Right forelimb (tissue), 1 donor: ENCODE measurements at places on chromosomes 12 and 14.

DNA sequence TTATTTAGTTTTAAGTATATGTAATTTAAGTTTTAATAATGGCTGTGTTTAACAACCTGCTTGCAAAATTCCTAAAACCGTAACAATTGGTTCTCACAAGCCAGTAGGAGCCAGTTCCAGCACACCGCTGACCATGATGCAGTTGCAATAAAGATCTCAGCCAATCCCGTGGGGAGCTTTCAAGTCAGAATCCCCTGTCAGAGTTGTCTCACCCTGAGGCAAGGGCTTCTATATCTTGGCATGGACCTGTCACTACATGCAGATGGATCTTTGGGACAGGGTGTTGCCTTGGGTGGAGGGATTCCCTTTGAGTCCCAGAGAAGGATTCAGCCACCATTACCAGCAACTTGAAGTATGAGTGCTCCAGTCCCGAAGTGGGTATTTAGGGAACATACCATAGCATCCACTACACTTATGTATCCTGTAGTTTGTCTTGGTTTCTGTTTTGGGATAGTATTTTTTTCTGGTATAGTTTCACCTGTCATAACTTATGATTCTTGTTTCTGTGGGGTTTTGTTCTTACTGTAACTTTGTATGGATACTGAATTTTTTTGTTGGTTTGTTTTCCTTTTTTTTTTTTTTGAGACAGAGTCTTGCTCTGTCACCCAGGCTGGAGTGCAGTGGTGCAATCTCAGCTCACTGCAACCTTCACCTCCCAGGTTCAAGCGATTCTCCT, 30.1 kb upstream of the LIMA1 start:
- DNase-seq = no peak

- DNase-seq = peak; percentile 96
Measured at GRCh38 chr14:76812422-76813383, at the start of gene ANGEL1. ANGEL1 (minus strand) TSS chr14:76812882; CDS start chr14:76812827, 55 bp downstream.

DNA sequence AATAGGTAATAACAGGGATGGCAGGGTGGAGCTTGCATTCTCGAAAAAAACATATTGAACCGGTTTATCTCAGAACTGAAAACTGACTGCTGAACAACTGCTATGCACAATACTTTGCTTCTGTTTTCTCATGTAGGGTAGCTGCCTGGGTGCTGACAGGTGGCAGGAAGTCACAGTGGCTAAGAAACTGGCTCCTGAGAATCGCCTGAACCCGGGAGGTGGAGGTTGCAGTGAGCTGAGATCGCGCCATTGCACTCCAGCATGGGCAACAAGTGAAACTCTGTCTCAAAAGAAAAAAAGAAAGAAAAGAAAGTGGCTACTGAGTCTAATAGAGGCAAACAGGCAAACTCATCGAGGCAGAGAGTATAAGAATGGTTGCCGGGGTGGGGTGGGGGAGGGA, 113.1 kb downstream of the CCDC60 start:
- DNase-seq = no peak

GRCh38 chr12:85036234-85036707, at the start of the genes LRRIQ1 and TSPAN19:
LRRIQ1 (plus strand) TSS chr12:85036351; CDS start chr12:85038177, 1,826 bp downstream.
TSPAN19 (minus strand) TSS chr12:85036277; CDS start chr12:85029946, 6,331 bp downstream.
- peak; percentile 79 for DNase-seq

GRCh38 chr12:59890896-59891579, 295.2 kb downstream of the SLC16A7 start:
- no peak for DNase-seq

- DNase-seq = peak; percentile 58
Measured at GRCh38 chr14:52314595-52315354, 663 bp downstream of the PTGER2 start.

GRCh38 chr12:95218150-95219133, 835 bp downstream of the VEZT start:
- DNase-seq = peak; percentile 57

GRCh38 chr12:7991535-7991934, 41.0 kb upstream of the FOXJ2 start:
- DNase-seq = no peak

DNA sequence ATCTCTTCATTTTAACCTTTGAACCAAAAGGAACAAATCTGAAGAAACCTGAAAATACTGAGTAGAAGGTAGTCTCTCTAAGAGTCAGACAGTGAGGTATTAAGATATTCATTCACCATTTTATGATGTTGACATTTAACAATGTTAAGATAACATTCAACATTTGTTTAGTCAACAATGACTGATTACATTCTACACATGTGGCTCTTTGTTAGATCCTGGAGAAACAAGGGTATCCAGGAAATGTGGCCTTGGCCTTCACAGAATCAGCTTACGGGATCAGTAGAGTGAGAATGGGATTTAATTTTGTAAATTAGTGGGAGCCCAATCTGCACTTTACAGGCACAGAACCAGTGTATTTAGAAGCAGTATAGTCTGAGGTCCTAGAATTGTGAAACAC, 355.5 kb downstream of the KCNH5 start:
- DNase-seq = no peak

GRCh38 chr14:52032204-52032801, 36.6 kb downstream of the NID2 start:
- DNase-seq = no peak

GRCh38 chr12:123512838-123513665, 20.5 kb downstream of the RILPL1 start:
- DNase-seq = no peak

GRCh38 chr12:1576410-1577241, 17.8 kb downstream of the FBXL14 start:
- no peak for DNase-seq

GRCh38 chr14:100767003-100767787, 40.5 kb downstream of the DLK1 start:
- no peak for DNase-seq

GRCh38 chr14:93734086-93734822, 54.0 kb downstream of the PRIMA1 start:
- DNase-seq = no peak

DNA sequence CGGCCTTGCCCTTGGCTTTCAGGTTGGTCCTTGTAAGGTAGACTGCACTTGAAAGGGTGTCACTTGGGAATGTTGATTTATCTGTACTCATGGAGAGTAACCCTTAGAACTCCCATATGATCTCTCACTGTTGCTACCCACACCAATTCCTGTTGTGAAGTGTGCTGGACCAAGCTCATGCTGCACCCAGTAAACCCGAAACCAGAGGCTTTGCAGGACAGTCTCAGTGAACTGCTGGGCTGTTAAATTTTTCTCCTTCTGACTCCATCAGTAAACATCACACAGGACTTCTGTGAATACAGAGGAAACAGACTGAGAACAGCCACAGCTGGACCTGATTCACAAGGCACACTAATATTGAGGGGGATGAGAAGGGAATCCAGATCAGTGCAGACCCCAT, 783.0 kb downstream of the TMEM121 start:
- DNase-seq = no peak

- no peak for DNase-seq
Measured at GRCh38 chr14:102822311-102822863, 45.1 kb downstream of the TRAF3 start.

DNA sequence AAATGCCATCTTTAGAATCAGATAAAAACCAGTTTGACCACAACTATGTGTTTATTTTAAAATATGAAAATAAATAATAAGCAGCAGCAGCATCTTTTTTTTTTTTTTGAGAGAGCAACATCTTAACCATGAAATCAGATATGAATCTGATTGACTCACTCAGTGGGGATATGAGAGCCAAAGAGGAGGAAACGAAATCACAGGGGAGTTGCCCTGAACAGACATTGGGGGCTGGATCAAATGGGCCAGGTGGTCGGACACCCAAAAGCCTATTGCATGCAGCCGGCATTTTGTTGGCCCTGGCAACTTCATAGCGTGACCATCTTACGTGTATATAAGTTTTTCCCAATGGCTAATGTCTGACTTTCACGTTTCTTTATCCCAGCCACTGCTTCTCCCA, 321.1 kb downstream of the NPAS3 start:
- DNase-seq = no peak

- no peak for DNase-seq
Measured at GRCh38 chr12:49339464-49339861, 2.5 kb upstream of the C1QL4 start.

DNA sequence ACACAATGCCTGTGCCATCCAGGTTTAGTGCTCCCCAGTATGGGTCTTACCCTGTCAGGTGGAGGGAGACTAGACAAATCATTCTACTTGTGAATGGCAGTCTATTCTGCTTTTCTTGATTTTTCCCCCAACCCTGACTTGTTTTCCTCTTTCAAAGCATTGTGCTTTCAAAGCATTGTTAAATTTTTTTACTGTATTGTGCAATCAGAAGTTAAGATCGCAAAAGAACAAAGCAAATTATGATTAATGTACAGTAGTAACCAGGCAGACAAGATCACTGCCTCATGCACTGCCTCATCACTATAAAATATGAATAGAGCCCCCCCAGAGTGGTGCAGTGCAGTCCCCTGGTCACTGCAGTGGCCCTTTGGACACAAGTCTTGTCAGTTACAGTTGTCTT, 14.1 kb downstream of the GABARAPL1 start:
- no peak for DNase-seq

DNA sequence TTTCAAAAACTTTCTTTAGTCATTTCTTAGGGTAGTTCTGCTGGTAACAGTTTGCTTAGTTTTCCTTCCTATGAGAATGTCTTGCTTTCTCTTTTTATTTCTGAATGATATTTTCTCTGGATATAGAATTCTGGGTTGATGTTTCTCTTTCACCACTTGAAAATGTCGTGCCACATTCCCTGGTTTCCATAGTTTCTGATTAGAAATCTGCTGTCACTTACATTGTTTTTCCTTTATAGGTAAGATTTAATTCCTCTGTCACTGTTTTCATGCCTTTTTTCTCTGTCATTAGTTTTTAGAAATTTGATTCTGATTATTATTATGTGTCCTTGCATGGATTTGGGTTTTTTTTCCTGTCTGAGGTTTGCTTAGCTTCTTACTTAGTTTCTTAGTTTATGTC, 77.3 kb upstream of the PCNX4 start:
- no peak for DNase-seq

DNA sequence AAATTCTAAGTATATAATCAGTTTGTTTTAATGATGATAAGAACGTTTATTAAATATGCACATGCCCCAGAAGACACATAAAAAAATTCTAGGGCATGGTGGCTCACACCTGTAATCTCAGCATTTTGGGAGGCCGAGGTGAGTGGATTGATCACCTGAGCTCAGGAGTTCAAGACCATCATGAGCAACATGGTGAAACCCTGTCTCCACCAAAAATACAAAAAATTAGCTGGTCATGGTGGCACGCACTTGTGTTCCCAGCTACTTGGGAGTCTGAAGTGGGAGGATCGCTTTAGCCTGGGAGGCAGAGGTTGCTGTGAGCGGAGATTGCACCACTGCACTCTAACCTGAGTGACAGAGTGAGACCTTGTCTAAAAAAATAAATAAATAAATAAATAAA, 4.0 kb downstream of the CD69 start:
- no peak for DNase-seq

- DNase-seq = no peak
Measured at GRCh38 chr14:76715101-76715500, 46.2 kb upstream of the VASH1 start.

DNA sequence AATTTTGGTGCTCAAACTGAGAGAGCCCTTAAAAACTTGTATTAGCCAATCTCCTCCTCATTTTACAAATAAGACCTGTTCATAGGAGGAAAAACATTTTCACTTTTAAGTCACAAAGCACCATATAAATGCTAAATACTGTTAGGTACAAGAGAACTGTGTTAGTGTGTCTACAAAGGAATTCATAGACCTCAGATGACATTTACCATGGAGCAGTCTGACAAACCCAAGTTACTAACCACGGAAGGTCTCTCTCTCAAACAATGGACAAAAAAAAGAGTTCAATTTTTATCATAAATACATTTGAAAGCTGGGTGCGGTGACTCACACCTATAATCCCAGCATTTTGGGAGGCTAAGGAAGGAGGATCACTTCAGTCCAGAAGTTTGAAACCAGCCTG, 10.0 kb downstream of the SBNO1 start:
- no peak for DNase-seq

DNA sequence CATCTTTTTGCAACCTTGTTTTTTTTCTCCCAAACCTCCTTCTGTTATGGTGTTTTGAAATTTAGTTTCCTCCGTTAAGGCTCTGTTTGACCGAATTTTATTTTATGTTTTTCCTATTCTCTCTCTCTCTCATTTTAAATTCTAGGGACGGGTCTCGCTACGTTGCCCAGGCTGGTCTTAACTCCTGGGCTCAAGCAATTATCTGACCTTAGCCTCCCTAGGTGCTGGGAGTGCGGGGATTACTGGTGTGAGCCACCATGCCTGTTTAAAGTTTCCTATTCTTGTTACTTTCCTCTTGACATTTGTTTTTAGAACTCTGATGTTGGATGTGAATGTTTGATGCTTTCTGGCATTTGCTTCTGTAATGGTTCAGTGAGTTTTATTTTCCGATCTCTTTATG, 1.0 kb downstream of the ZC3H14 start:
- no peak for DNase-seq

DNA sequence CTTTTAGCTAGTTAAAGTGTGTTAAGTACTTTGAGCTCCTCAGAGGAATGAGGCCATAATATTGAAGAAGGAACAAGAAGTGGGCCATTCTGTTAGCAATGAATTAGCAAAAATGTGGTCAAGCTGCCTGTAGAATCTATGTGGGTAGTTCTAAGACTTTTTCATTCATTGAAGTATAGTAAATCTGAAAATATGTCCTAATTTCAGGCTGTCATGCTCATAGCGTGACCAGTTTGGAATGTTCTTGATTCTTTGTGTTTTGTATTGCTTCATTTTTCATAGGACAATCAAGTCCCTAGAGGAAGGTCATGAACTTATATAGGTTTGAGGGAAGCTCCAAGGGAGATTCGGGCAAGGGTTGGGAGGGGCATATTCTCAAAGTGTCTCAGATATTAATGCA, 11.4 kb downstream of the ATP23 start:
- no peak for DNase-seq

- DNase-seq = no peak
Measured at GRCh38 chr14:77623201-77623600, 6.8 kb upstream of the SPTLC2 start.

DNA sequence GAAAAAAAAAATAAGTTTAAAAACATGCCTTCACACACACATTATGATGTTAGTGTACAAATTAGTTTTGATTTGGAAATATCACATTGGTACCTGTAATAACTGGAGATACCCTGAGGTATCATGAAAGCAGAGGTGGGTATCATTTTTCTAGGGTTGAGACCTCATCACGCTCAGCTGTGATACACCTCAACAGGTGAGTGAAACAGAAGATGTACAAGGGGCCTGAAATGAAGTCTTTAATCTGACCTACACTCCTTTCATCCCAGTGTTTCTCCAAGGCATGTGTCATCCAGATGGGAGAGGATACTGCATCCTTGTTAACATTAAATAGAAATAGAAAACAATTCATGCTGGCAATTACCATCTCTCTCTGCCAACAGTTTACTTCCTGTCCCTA, 7.4 kb downstream of the BMP4 start:
- DNase-seq = no peak

DNA sequence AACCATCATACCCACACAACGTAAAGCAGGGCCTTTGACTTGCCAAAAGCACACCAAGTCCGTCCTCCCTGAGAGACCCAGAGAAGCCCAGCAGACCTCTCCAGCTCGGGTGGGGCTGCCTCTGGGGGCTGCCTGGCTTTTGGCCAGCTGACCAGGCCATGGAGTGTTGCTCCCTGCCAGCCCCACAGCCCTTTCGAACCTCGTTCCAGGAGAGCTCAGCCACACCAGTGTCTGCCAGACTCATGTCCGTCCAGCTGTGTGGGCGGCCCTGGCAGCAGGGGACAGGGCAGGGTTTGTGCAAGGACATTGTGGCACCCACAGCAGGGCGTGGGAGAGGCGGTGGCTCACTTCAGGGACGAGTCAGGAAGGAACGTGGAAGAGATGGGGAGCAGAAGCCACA, 22.6 kb upstream of the IRF2BPL start:
- DNase-seq = no peak
